Immature natural killer cell (primary cell): ENCODE measurements at places on chromosomes 12 and 14.

- no peaks in the 10 kb centered on the region for H3K27me3 ChIP-seq
- no peaks in the 10 kb centered on the region for H3K36me3 ChIP-seq
- H3K4me3 ChIP-seq: no peak overlapping the region
- H3K27ac ChIP-seq: no peak overlapping the region
- DNase-seq: no peak
Measured at GRCh38 chr12:39905152-39905551, 200.7 kb downstream of the SLC2A13 start.

DNA sequence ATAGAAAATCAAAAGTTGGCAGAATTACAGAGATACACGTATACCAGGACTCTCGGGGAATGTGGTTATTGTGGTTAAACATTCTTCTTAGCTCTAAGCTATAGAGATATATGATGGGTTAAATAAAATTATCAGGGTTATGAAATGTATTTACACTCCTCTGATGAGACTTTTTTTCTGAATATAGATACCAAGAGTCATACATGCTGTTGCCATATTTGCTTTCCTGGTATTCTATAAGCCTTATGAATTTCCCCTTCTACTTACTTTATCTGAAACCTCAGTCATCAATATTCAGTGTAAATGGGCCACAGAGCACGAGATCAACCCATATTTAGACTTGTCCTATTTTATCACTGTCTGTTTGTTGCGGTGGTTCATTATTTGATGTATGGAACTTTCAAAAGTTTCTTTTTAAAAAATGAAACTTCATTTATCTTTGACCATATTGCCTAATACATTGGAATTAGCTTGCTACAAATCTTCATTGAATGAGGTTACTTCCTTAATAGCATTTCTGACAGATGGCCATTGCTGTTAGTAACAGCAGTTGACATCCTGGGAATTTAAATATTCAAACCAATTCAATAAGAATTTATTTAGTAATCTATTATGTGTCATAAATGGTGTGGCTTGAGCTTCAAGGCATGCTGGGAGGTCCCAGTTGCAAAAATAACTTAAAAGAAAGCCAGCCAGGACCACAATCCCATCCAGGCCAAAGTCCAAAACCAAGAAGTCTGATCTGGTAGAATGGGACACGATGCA lies 393.5 kb downstream of the PCNX1 start:
- H3K27me3 ChIP-seq: no peaks in the 10 kb centered on the region
- no peak overlapping the region for H3K27ac ChIP-seq
- no peak overlapping the region for H3K4me3 ChIP-seq
- no peaks in the 10 kb centered on the region for H3K4me1 ChIP-seq
- no peak for DNase-seq

- no peaks in the 10 kb centered on the region for H3K4me1 ChIP-seq
- no peak overlapping the region for H3K4me3 ChIP-seq
- no peaks in the 10 kb centered on the region for H3K36me3 ChIP-seq
- H3K27ac ChIP-seq: no peak overlapping the region
- H3K27me3 ChIP-seq: no peaks in the 10 kb centered on the region
- no peak for DNase-seq
Measured at GRCh38 chr14:81765651-81766275, 232.1 kb upstream of the SEL1L start.

DNA sequence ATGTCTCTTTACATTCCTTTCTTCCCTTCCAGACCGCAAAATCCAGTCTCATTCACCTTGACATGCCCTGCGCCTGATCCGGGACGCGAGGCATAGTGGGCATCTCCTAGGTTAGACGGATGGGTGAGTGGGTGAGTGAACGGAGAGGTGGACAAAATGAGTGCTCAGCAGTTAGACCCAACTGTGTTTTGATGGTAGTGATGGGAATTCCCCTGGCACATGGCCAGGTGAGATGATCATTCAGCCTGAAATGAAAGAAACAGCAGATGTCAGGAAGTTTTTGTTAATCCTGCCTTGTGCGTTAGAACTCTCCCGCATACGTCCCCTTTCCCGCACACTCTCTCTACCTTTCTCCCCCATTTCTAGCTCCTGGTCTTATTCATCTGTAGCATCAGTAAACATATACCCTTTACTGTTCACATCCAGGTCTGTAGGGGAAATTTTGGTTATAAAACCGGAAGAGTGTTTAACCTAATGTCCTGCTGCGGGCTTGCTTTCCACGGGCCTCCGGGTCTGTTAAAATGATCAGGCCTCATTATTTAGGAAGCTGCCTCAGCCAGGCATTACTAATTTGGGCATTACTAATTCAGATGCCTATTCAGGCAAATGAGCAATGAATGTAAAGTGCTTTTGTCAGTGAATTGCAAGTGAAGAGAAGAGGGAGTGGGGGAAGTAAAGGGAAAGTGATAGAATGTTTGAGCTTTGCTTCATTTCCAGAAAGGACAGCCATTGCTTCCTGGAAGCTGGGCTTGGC lies 172.8 kb downstream of the ETV6 start:
- no peak for DNase-seq
- peaks cover 5% of the 10 kb centered on the region for H3K36me3 ChIP-seq
- no peaks in the 10 kb centered on the region for H3K27me3 ChIP-seq
- H3K4me3 ChIP-seq: peak overlapping the region; percentile 29
- no peak overlapping the region for H3K27ac ChIP-seq

DNA sequence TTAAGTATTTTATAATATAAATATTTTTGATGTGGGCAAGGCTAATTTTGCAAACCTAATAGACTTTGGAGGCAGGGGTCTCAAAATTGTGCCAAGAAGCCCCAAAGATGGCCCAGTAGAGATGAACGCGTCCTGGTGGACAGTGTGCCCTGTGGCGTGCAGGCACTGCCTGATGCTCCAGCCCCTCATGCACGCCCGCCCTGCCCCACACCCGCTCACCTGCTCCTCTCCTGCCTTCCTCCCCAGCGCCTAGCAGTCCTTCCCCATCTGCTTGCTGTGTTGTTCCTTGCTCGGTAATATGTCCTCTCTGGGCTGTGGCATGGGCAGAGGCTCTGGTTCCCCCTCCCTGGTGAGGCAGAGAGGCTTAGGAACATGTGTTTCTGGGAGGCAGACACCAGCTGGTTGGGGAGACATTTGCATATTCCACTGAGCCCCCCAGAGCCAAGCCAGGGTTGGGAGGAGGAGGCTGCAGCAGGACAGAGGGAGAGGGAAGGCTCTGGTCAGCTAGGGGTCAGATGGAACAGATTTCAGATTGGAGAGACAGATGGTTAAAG lies 46.8 kb upstream of the GPATCH2L start:
- DNase-seq: no peak
- H3K36me3 ChIP-seq: no peaks in the 10 kb centered on the region
- no peak overlapping the region for H3K4me3 ChIP-seq
